ENCODE measurements at places on chromosomes 7 and 10.

GRCh38 chr7:46583656-46584055 is 662.6 kb upstream of the IGFBP3 start:
- no peak for DNase-seq

DNA sequence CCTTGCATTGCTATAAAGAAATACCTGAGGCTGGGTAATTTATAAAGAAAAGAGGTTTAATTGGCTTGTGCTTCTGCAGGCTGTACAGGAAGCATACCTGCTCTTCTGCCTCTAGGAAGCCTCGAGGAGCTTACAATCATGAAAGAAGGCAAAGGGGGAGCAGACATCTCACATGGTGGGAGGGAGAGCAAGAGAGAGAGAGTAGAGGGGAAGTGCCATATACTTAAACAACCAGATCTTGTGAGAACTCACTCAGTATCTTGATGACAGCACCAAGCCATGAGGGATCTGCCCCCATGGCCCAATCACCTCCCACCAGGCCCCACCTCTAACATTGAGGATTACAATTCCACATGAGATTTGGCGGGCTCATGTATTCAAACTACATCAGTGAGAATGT is 79.1 kb upstream of the HECW1 start:
- DNase-seq, result no peak

DNA sequence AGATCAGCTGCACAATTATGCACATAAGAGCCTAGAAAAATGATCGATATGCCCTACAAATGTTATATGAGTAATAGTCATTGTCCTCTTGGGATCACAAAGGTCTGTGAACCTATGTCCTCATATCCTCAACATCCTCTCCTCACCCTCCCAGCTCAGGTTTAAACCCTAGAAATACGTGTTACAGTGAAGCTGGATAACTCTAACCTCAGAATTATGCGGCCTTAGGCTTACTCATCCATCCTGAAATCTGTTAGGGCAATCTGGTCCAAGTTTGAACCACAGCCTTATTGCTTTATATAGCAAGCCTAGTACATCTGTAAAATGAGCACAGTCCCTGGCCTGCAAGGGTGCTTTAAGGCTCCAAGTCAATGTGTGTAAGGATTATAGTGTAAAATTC is 84.2 kb upstream of the FRMD4A start:
- no peak for DNase-seq

DNA sequence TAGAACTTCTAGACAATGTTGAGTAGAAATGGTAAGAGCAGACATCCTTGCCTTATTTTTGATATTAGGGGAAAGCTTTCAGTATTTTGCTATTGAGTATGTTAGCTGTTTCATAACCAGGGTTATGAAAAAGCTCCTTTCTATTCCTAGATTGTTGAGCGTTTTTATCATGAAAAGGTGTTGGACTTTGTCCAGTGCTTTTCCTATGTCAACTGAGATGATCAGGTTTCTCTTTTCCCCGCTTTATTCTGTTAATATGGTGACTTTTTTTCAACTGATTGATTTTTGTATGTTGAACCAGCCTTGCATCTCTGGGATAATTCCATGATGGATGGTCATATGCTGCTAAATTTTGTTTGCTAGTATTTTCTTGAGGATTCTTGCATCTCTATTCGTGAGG is 58.5 kb downstream of the LCOR start:
- no peak for DNase-seq

GRCh38 chr7:36604806-36605205 is 119.5 kb downstream of the AOAH start:
- no peak for DNase-seq

GRCh38 chr7:78326876-78327275 is 528.3 kb downstream of the PHTF2 start:
- DNase-seq, result no peak

GRCh38 chr7:67525588-67525987 is 529.0 kb downstream of the TYW1 start:
- no peak for DNase-seq

DNA sequence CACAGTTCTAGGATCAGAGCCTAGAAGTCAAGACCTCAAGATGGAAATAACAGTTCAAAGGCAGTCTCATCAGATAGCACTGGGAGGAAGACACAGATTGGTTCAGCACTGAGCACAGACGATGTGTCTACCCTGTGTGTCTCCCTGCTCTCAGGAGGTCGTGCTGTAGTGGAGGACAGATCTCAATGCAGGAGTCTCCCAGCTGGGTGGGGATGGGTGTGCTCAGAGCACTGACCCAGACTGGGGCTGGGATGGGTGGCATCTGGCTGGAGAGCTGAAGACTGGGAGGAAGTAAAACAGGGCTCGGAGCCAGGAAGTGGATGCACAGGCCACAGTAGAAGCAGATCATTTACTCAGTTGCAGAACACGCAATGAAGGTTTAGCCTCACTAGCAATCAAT is 69.5 kb upstream of the GDF10 start:
- DNase-seq, result no peak

- no peak for DNase-seq
Observed at GRCh38 chr7:17063045-17063383, 181.2 kb upstream of the AGR3 start.

DNA sequence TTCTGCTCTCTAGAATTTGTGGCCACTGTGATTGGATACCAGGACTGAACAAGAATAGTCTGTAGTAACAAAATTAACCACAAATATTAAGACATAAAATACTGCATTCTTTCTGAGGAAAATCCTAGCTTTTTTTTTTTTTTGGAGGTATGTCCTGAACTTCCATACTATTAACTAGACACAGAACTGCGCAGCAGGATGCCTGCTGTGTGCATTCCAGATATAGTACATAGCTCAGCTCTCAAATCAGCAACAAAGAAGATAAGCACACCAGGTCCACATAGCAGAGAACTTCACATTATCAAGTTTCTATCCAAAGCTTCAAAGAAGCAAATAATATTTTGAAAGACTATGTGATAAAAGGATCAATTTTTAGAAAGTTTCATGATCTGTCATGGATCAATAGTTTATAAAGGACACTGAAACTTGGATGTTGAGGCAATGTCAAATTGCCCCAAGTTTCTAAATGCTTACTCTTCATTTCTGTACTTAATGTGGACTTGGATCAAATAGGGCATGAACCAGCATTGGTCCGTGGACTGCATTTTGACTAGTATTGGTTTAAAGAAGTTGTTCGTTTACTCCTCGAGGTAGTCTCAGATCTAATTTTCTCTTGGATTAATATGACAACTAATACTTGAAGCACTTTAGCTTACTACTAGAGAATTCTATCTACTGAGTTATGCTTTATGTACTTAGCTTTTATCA is 15.4 kb downstream of the NAMPT start:
- no peak for DNase-seq

- DNase-seq, result no peak
Observed at GRCh38 chr7:70997261-70997660, 134.7 kb upstream of the GALNT17 start.

GRCh38 chr7:55148571-55148970 is 129.8 kb downstream of the EGFR start:
- DNase-seq, result no peak

DNA sequence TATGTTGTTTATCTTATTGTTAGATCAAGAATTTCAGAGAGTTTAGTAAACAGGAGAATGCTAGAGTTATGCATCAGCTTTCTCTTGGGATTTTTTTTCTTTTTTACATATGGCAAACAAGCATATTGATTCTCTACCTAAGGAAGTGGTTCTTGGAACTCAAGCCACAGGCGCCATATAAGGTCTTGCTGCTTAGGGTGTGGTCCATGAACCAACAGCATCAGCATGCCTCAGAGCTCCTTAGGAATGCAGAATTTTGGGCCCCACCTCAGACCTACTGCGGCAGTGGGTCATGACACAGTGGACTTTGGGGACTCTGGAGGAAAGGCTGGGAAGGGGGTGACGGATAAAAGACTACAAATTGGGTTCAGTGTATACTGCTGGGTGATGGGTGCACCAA is 230.8 kb downstream of the SKAP2 start:
- DNase-seq, result no peak

DNA sequence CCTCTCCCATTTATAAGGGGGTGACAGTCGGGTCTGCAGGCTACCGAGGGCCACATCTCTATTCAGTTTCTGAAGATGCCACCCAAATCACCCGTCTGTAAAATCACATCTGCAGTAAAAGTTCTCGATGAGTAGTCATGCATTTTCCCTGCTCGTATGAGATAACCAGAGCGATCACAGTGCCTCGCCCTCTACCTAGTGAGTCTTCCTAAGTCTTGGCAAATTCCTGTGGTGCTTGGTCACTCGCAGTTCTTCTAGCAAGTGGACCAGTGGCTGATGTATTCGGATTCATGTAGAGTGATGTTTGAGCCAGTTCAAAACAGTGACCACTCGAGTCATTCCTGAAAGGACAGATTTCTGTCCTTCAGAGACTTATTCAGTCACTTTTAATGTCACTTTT is 44.9 kb downstream of the INSYN2A start:
- no peak for DNase-seq

GRCh38 chr7:23105086-23105643 is 420 bp upstream of the KLHL7 start:
- no peak for DNase-seq

DNA sequence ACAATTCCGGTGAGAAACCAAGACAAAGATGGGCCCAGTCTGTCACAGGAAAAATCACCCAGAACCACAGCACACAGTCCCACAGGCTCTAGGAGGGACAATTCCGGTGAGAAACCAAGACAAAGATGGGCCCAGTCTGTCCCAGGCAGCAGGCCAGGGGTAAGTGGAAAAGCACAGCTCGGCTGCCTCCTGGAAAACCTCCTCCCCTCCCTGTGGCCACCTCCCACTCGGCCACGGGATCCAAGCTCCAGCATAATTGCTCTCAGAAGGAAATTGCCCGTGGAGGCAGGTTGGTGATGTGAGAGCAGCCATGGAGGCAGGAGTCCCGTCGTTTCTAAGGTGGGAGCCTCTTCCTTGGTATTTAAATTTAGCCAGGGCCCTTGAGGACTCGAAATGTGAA is 95.7 kb downstream of the PLXNA4 start:
- no peak for DNase-seq

DNA sequence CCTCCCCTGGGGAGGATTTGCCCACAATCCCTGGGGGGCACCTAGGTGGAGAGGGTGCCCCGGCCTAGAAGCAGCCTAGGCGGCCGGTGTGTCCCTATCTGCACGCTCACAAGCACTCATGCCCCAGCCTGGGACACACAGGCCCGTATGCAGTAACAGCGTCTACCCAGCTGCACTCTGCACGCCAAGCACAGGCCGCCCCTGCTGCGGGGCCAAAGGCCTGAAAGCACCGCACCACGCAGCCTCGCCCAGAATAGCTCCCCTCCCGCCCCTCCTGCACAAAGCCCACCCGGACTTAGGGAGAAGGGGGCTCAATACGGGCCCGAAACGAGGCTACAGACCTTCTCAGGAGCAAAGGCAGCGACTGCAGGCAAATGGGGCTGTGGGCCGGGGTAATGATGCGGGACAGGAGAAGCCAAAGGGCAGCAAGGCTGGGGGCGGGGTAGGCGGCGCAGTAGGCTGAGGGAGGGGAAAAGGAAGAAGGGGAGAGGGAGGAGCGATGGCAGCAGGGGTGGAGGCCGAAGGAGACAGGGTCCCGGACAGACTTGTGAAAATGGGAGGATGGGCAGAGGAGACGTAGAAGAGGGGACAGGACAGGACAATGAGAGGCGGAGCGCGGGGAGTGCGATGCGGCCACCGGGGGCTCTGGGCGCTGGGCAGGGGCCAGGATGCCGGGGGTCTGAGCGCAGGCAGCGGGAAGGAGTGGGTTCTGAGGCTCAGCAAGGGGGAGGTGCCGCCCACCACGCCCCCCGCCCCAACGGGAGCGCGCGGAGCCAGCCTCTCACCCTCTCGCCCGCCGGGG is 544 bp downstream of the GPRIN2 start:
- DNase-seq, result peak; percentile 73

GRCh38 chr7:927031-927671 is 27.3 kb downstream of the ADAP1 start:
- DNase-seq, result peak; percentile 43

DNA sequence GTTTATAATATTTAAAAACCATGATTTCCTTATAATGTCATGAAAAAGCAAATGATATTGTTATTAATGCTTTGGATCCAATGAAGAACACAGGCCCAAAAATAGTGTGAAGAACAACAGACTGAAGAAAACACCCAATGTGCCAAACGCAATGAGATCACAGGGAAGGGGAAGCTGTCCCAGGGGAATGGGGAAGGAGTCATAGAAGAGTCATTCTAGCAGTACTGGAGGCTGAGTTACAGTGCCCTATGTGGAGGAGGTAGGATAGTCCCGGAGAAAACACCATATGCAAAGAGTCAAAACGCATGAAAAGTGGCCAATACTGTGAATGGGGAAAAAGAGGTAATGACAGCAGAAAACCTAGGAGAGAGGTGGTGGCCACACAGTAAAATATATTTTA is 50.9 kb downstream of the TPK1 start:
- no peak for DNase-seq

- no peak for DNase-seq
Observed at GRCh38 chr7:141976524-141977245, 3.1 kb upstream of the TAS2R38 start.

- no peak for DNase-seq
Observed at GRCh38 chr10:48526846-48527505, 77.9 kb downstream of the ARHGAP22 start.

DNA sequence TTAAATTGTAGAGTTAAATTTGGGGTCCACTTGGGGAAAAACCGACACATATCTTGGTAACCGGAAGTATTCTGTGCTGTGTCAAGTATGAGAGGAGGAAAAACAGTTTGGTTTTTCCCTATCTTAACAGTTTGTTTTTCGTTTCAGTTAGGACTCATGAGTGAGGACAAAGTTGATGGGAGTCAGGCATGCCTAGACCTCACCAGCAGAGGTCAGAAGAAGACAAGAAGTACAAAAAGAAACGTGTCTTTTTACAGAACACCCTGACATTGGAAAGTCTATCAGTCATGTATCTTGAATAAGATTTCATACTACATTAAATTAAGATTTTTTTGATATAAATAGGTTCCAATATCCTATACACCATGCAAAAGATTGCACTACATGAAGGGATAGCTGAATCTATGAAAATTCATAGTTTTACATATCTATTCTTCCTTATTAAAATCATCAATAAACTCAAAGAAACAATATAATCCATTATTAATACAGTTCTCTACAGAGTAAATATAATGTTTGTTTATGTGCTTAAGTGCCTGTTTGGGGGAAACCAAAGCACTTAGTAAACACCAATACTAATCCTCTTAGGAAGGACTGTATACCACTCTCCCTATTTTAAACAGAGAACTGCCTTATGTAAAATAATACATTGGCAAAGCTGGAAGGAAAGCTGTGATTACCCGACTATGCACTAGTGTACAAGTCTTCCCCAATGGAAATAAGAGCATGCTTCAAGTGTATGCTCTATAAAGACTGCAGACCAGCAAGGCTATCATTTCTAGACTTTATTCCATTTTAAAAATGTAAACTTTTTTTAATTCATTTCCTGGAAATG is 95.6 kb downstream of the USP6NL start:
- DNase-seq, result no peak

GRCh38 chr7:14846405-14846804 is 56.1 kb downstream of the DGKB start:
- no peak for DNase-seq

DNA sequence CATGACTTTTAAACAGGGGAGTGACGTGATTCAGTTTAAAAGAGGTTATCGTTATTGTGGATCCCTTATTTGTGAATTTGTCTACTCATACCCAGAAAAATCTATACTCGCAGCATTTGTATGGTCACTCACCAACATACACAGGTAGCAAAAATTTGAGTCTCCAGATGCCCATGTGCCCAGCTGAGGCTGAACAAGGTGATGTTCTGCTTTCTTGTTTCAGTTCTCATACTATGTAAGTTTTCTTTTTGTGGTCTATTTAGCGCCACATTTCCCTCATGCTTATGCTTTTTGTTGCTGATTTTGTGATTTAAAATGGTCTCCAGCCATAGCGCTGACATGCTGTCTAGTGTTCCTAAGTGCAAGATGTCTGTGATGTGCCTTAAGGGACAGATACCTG is 312.9 kb upstream of the SEMA3A start:
- no peak for DNase-seq

All from lower lobe of right lung (tissue), 2 donors.